Stimulated activated CD4-positive, alpha-beta T cell treated with anti-CD3 and anti-CD28 coated beads, TNF-alpha, amount 100 ng/mL, for 48 hours (primary cell): ENCODE measurements at places on chromosomes 11 and 22.

GRCh38 chr11:70364178-70364577, 34.2 kb upstream of the CTTN start:
- no peak for DNase-seq

- no peak for DNase-seq
These were observed 10.7 kb downstream of the IL17RA start for GRCh38 chr22:17095538-17095937.

GRCh38 chr11:2888266-2888968, 2.8 kb upstream of the CDKN1C start:
- peak; percentile 84 for DNase-seq

DNA sequence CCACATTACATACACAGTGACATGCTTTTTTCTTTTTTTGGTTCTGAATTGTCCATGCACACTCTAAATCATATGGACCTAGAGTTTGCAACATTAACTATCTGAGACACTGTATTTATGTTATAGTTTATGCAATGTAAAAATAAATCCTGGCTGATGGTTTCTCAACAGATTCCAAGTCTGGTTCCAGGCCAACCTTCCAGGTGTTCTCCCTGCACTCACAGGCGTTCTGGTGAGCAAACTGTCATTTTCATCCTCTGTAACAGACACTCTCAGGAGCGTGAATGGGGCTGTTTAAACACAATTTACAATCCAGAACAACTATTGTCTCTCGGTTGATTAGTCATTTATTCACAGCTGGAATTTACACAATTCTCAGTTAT, 36.5 kb upstream of the ANKK1 start:
- DNase-seq, result no peak

DNA sequence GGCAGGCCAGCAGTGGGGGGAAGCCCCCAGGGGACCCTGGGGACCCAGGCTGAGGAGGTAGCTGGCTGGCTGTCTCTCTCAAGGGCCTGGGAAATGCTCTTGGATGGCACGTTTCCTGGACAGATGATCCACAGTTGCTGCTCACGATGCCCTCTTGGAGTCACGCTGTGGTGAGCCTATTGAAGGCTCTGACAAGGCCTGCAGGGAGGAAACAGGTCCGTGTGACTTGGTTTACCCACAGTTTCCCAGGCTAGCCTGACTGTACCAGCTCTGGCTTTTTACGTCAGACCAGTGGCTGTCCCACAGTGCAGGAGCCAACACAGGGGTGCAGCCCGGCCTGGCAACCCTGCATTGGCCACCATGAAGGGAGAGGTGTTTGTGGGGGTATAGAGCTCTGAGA, 29.2 kb upstream of the PPARA start:
- no peak for DNase-seq

GRCh38 chr11:44600839-44601383, 35.4 kb downstream of the CD82 start:
- DNase-seq, result no peak

GRCh38 chr11:66641834-66642233, 3.3 kb downstream of the RBM4 start:
- no peak for DNase-seq
